ENCODE measurements at places on chromosomes 6 and 20.
A peak's percentile ranks its signal among the peaks of the same experiment; 100 is the strongest.

- no peaks in the 10 kb centered on the region for H3K36me3 ChIP-seq
- peaks cover 12% of the 10 kb centered on the region for H3K4me1 ChIP-seq
- DNase-seq, result peak; percentile 76
- no peaks in the 10 kb centered on the region for H3K27me3 ChIP-seq
- no peak overlapping the region for H3K27ac ChIP-seq
Observed at GRCh38 chr6:43812850-43813578, 43.0 kb downstream of the VEGFA start.

DNA sequence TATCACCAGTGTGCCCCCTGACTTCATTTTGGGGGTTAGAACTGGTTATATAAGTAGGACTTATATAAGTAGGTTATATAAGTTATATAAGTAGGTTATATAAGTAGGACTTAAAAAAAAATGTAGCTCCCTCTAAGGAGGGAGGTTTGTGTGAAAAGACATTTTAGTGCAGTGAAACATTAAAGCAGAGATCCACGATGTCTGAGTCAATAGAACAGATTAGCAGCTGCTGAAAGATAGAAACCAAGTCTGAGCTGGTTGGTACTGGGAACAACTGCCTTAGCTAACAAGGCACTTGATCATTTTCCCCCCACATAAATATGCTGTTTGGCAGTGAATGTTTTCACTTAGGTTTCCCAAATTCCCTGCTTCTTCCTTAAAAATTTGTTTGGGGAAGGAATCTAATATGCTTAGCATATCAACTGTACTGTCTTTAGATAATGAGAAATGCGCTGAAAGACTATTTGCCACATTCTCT lies 2.1 kb upstream of the RPS12 start:
- H3K4me3 ChIP-seq, result peak overlapping the region; percentile 90
- H3K36me3 ChIP-seq, result peaks cover 22% of the 10 kb centered on the region
- no peak for DNase-seq
- peak overlapping the region; percentile 97 for H3K27ac ChIP-seq

DNA sequence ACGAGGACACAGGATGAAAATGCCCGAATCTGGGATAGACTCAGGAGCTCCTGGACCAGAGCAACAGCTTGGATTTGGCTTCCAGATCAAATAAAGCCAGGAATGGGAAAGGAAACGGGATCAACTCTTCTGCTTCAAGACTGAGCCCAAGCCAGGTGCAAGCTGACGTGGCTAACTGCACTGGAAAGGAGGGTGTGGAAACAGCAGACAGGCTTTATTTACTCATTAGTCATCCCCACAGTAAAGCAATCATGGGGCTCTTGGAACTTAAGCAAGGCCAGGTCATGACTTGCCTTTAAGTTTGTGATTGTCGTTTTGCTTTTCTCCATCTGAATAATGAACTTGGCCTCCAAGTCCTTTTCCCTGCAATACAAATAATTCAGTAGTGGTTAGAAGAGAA lies 45.2 kb downstream of the KIF16B start:
- DNase-seq, result no peak
- peak overlapping the region; percentile 40 for H3K27ac ChIP-seq
- H3K4me1 ChIP-seq, result no peaks in the 10 kb centered on the region
- H3K36me3 ChIP-seq, result no peaks in the 10 kb centered on the region

DNA sequence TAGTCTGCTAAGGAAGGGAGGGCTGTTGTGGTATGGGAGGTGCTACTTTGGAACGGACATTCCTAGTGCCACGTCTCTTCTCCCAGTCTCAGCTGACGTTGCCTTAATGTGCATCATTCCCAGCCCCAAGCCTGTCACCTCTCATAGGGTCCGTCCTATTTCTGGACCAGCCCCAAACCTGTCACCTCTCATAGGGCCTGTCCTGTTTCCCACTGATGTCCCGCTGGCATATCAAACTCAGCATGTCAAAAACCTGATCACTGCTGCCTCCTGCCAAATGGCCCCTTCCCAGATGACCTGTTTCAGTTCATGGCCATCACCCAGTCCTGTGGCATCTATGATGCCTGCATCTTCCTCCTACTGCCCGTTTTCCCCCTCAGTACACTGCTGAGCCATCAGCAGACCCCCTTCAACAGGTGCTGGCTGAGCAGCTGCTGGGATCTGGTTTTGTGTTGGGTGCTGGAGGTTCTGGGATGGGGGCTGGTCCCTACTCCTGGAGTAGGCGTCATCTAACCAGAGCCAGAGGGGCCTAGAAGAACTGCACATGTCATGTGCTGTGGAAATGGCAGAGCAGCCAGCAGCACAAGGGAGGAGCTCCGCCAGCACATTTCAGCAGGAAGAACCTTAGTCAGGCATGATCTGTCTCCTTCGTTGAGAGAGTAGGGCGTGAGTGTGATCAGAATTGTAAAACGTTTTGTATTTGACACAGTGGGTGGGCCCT lies 3.3 kb downstream of the ENTPD6 start:
- DNase-seq, result no peak
- H3K4me3 ChIP-seq, result no peak overlapping the region

DNA sequence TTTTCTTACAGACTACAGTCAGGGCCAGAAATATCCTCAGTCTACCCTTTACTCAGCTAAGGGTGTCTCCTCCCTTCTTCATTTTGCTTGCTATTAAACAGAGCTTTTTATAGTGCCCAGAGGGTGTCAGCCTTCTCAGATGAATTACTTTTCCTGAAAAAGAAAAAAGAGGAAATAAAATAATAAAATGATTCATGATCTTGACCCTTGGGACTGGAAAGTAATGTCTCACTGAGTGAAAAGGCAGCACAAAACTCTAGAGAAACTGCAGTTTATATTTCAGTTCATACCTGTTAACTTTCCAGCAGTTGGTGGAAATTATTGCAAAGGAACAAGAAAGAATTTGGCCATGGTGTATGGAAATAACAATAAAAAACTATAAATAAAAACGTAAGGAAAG lies 170.6 kb downstream of the IBTK start:
- no peaks in the 10 kb centered on the region for H3K36me3 ChIP-seq
- no peak for DNase-seq
- no peak overlapping the region for H3K27ac ChIP-seq
- no peaks in the 10 kb centered on the region for H3K27me3 ChIP-seq

- H3K4me3 ChIP-seq, result no peak overlapping the region
- no peaks in the 10 kb centered on the region for H3K36me3 ChIP-seq
- no peaks in the 10 kb centered on the region for H3K27me3 ChIP-seq
- H3K4me1 ChIP-seq, result no peaks in the 10 kb centered on the region
- no peak overlapping the region for H3K27ac ChIP-seq
Observed at GRCh38 chr6:16345449-16346330, 107.3 kb downstream of the GMPR start.

GRCh38 chr6:14682812-14683211 lies 563.1 kb upstream of the JARID2 start:
- DNase-seq, result no peak
- H3K4me1 ChIP-seq, result peaks cover 3% of the 10 kb centered on the region
- no peaks in the 10 kb centered on the region for H3K36me3 ChIP-seq
- no peaks in the 10 kb centered on the region for H3K27me3 ChIP-seq
- H3K4me3 ChIP-seq, result no peak overlapping the region
- no peak overlapping the region for H3K27ac ChIP-seq

DNA sequence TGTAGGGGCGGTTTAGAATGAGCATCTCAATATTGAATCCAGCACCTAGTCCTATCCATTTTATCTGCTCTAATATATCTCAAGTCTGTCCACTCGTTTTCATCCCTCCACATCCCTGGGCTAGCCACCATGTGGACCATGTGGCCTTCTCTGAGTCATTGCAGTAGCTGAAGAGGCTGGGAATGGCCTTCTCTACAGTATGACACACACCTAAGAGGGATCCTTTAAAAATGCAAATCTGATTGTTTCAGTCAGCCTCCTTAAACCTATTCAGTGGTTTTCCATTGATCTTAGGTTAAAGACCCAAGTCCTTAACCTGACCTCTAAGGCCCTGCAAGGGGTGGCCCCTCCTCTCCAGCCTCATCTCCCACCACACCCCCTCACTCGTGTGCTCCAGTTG lies 9.4 kb downstream of the RING1 start:
- no peaks in the 10 kb centered on the region for H3K36me3 ChIP-seq
- DNase-seq, result no peak
- H3K27me3 ChIP-seq, result peaks cover 41% of the 10 kb centered on the region
- peaks cover 11% of the 10 kb centered on the region for H3K4me1 ChIP-seq

DNA sequence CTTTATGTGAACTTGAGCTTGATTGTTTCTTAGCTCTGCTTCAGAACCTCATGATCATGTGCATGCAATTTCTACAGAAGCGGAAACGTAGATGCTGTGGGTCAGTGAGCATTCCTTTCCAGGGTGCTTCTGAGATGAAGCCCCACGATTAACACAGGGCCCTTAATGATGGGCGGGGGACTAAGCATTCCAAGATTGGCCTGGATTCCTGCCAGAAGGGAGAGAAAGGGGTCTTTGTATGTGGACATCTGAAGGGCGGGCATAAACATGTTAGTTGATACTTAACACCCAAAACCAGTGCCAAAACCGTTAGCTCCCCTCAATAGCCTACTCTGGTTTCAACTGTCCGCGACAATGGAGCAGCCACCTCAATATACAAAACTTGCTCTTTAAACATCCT lies 46.9 kb upstream of the POU3F2 start:
- H3K36me3 ChIP-seq, result no peaks in the 10 kb centered on the region
- no peaks in the 10 kb centered on the region for H3K27me3 ChIP-seq
- no peaks in the 10 kb centered on the region for H3K4me1 ChIP-seq
- DNase-seq, result no peak
- H3K27ac ChIP-seq, result no peak overlapping the region
- no peak overlapping the region for H3K4me3 ChIP-seq

DNA sequence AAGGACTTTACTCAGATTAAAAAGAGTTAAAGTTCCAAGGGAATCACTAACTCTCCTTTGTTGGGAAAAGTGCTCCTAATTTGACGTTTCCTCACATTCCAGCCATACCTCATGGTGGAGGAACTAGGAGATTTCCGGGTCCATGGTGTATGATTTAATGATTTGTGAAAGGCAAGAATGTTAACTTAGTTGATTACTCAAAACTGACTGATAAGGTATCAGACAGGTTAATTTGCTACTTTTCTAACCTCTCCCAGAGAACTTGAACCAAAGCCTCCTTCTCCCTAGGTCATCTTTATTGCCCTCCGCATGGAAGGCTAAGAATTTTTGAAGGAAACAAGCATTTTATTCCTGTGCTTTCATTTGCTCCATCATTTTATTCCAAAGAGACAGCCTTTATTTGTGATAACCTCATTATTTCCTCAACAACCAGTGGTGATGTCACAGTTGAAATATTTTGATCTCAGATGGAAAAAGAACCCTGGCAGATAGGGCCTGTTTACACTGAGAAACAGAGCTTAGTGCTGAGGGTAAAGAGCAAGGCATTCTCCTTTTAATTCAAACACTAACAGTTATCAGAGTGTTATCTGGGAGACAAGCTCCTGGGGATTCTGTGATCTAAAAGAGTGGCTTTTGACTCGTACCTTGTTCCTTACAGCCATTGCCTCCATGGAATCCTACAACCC lies 57.4 kb upstream of the BMP2 start:
- DNase-seq, result no peak
- no peaks in the 10 kb centered on the region for H3K36me3 ChIP-seq
- H3K27ac ChIP-seq, result no peak overlapping the region
- no peaks in the 10 kb centered on the region for H3K27me3 ChIP-seq
- H3K4me1 ChIP-seq, result no peaks in the 10 kb centered on the region

DNA sequence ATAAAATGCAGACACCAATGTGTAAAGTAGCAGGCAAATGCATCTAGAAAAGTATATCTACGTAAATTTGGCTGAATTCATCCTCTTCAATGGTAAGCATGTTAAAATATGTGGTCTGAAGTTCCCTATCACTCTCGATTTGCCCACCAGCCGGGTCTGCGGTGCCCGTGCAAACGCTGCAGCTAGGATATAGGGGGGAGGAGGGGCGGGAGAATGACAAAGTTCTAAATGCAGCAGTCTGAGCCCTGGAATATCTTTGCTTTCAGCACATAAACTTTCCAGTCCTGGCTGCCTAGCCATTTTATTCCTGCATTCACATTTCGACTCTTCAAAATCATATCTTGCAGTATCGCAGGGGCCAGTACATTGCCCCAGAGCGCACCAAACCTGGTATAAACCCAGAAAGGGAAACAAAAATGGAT lies 708 bp downstream of the NRN1 start:
- peaks cover 24% of the 10 kb centered on the region for H3K4me1 ChIP-seq
- DNase-seq, result no peak
- H3K27me3 ChIP-seq, result peaks cover 97% of the 10 kb centered on the region
- H3K36me3 ChIP-seq, result no peaks in the 10 kb centered on the region
- no peak overlapping the region for H3K27ac ChIP-seq
- no peak overlapping the region for H3K4me3 ChIP-seq

DNA sequence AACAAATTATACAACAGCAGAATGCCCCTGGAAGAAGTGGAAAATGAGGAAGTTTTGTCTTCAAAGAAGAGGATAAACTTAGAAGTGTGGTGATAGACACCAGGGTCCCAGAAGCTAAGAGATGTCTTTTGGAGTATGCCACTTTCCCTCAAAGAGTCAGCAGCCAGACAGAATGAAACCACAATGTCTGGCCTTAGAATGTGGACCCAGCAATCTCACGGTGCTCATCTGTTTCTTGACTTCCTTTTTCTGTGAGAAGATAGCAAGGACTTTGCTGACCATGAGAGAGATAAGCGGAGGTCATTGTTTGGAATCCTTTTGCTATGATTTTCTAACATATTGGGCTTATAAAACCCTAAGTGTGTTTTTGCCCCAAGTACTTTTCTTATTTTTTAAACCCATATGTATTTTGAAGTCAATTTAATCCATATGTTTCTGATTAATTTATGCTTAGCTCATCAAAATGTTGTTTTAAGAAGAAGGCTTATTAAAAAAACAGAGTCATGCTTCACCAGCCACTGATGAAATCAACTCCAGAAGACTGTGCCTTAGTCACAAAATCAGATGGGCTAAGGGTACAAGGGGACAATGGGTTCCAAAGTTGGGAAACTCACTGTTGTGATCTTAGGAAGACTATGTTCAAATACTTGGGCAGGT lies 451.2 kb upstream of the JAG1 start:
- H3K27ac ChIP-seq, result no peak overlapping the region
- no peaks in the 10 kb centered on the region for H3K27me3 ChIP-seq
- DNase-seq, result no peak
- no peaks in the 10 kb centered on the region for H3K4me1 ChIP-seq
- no peak overlapping the region for H3K4me3 ChIP-seq

- H3K27me3 ChIP-seq, result no peaks in the 10 kb centered on the region
- no peak overlapping the region for H3K4me3 ChIP-seq
- no peaks in the 10 kb centered on the region for H3K36me3 ChIP-seq
- no peak overlapping the region for H3K27ac ChIP-seq
- no peaks in the 10 kb centered on the region for H3K4me1 ChIP-seq
Observed at GRCh38 chr6:14811775-14812428, 434.0 kb upstream of the JARID2 start.

DNA sequence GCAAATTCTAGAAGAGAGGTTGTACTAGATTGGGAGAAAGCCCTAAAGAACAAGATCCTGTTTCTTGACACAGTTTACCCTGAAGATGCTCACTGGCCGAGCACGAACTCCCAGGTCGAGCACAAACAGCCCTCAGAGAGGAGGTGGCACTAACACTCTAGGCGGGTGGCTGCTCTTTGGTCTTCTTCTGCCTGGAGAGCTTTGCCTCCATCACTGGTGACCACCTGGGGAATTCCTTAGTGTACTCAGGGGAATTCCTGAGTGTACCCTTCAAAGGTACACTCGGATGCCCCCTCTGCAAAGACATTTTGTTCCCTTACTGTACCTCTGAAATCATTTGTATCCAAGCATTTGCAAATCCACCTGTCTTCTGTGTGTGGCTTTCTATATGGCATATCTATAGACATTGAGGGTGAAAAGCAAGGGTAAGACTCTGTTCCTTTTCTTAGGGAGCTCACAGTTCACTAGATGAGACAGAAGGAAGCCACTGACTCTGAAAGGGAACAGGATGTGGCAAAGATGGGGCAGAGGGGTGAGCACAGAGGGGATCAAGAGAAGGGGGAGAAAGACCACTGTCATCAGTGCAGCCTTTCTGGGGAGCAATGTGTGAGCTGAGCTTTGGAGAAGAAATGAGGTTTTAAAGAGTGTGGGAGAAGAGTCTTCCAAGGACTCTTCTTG lies 169.8 kb upstream of the PROKR2 start:
- no peaks in the 10 kb centered on the region for H3K27me3 ChIP-seq
- no peak overlapping the region for H3K4me3 ChIP-seq
- H3K4me1 ChIP-seq, result peaks cover 16% of the 10 kb centered on the region
- no peaks in the 10 kb centered on the region for H3K36me3 ChIP-seq

Data from thymus (tissue), 14 donors.